Islet precursor cell (in vitro differentiated cells): ENCODE measurements at places on chromosomes 3 and 15.

DNA sequence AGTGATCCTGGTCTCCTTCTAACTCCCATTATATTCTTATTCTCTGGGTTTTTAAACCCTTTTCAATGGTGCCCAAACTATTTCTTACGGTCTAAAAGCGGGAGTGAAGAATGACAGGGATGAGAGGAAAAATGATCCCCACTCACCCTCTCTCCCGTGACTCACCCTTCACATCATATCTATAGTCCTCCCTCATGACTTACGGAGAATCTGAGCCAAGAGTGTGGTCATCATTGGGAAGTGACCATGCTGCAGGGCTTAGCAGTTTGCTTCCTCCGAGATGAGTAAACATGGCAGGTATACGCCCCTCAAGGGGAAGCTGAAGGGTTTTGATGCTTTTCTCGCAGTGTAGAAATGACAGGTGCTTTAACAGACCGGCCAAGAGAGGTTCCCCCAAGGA is 274.0 kb downstream of the RYR3 start:
- no peak for DNase-seq

DNA sequence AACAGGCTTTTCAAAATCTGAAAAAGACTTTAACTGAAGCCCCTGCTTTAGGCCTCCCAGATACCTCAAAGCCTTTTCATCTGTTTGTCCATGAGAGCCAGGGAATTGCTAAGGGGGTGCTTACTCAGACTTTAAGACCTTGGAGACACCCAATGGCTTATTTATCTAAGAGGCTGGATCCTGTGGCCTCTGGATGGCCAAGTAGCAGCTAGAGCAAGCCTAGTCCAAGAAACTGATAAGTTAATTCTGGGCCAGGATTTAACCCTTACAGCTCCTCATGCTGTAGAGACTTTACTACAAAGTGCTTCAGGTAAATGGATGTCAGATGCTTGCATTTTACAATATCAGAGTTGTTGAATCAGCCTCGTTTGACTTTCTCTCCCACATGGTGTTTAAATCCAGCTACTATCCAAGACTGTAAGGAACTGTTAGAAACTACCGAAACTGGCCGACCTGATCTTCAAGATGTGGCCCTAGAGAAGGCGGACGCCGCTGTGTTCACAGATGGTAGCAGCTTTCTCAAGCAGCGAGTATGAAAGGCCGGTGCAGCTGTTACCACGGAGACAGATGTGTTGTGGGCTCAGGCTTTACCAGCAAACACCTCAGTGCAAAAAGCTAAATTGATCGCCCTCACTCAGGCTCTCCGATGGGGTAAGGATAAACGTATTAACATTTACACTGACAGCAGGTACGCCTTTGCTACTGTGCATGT is 3.3 kb downstream of the DET1 start:
- peak; percentile 62 for DNase-seq

GRCh38 chr3:56918111-56918568 is 116.4 kb upstream of the ARHGEF3 start:
- no peak for DNase-seq

GRCh38 chr3:56209982-56210751 is 258.1 kb downstream of the ERC2 start:
- no peak for DNase-seq

DNA sequence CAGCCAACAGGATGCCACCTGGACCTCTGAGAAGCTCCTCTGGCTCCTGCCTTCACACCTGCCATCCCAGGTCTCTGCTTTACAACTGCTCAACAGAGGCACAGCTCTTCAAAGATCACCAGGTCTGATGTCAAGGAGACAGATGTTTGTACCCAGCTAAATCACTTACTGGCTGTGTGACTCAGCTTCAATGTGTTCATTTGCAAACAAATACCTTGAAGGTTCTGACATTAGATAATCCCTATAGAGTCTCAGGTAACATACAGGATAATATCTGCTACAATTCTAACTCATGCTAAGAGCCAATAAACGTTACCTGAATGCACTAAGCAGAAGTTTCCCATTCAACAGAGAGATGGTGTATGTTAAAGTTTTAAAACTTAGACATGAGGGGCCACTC is 163.4 kb upstream of the IGF1R start:
- no peak for DNase-seq

GRCh38 chr15:47283246-47283645 is 434.1 kb upstream of the SEMA6D start:
- no peak for DNase-seq

DNA sequence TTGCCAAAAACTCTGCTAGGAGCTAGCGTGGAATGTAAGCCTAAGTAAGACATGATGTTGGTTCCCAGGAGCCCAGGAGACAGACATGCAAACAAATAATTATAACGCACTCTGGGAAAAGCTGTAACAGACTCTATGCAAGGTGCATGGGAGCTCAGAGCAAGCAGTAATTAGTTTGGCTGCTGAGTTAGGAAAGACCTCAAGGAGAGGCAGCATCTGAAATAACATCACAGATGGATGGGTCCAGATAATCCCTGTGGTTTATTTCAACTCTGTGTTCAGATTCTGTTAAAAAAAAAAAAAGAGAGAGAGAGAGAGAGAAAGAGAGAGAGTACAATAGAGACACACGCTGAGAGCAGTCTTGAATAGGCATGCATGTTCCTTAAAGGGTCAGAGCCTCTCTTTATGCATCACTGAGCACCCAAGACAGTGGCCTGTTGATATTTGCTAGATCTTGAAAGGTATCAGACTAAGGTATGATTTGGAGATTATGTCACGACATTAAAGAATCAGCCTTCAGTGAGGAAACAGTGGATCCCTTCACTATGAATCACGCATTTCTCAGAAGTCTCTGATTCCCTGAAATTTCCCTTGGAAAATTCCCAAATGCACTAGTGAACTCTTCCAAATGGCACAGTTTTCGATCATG is 124.4 kb upstream of the LIPC start:
- DNase-seq, result no peak

DNA sequence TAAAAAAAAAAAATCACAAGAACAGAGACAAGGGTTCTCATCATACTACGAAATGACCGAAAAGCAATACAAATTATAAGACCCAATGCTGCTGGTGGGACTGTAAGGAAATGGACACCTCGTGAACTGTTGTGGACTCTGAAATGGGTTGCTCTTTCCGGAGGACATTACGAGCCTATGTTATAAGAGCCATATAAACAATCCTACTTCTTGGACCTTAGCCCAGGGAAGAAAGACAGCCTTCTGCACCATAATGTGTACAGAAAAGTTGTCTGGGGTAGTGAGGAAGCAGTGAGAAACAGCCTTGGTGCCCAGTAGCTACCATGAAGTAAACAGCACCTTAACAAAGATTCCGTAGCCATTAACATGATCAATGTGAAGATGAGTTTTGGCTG is 2.7 kb downstream of the SLC22A14 start:
- no peak for DNase-seq

GRCh38 chr3:186815435-186815834 is 9.2 kb upstream of the RFC4 start:
- DNase-seq, result peak; percentile 61

GRCh38 chr3:179881791-179882190 is 154.9 kb downstream of the PEX5L start:
- no peak for DNase-seq

DNA sequence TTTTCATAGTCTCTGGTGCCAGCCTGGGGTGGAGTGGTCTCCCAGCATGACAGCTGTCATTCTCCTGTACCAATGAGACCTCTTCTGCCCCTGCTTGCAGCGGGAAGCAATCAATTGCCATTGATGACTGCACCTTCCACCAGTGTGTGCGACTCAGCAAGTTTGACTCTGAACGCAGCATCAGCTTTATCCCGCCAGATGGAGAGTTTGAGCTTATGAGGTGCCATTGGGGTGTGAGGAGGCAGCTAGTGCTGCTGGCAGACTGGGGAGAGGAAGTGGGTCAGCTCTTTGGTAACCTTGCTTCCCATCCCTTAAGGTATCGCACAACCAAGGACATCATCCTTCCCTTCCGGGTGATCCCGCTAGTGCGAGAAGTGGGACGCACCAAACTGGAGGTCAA is 4.4 kb upstream of the ABCF3 start:
- DNase-seq, result no peak

DNA sequence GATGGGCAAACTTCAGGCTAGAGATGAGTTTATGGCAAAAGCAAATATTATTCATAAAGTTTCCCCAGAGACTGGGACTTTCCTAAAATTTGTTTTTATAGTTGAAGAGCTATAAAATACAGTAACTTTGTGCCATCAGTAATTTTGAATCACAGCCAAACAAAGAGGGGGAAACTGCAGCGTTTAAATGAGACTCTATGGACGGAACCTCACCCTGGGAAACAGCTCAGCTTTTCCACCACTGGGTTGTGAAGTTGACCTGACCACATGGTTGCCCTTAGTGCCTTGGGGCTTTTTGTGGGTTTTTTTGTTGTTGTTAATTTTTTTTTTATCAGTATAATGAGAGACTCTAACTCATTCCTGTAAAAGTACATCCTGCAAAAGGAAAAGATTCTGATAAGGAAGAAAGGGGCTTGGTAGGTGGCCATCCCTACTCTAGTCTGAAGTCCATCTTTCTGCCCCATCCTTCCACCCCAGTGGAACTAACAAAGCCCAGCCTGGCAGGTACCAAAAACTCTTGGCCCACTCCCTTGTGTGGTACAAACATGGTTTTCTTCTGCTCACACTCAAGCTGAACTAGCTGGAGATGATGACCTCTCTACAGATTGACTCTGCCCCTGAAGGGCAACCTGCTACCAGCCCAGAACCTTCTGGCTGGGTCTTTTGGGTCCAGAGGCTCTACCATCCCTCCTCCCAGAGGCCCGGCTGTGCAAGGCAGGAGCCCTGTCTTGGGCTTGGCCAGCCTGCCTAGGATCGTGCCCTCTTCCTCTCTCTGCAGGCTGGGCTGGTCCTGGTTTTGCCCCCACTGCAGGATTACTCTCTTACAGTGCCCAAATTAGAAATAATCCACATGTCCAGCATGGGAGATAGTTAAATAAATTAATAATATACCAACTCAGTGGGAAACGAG is 41.2 kb downstream of the RLBP1 start:
- no peak for DNase-seq

DNA sequence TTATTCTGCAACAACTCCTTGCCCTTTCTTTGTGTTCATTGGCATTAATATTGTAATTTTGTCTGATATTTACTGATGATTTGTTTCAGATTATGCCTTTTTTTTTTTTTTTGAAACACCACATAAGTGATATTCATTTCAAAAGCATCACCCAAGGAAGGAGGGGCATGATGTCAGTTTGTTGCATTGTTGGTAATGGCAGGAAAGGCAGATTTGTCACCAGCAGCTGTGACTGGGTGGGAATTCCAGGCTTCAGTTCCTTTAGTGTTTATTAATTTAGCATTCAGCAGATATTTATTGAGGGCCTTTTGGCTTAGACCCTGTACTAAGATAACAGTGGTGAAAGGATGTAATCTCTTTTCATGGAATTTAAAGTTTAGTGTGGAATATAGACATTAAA is 19.5 kb downstream of the SENP2 start:
- DNase-seq, result no peak

DNA sequence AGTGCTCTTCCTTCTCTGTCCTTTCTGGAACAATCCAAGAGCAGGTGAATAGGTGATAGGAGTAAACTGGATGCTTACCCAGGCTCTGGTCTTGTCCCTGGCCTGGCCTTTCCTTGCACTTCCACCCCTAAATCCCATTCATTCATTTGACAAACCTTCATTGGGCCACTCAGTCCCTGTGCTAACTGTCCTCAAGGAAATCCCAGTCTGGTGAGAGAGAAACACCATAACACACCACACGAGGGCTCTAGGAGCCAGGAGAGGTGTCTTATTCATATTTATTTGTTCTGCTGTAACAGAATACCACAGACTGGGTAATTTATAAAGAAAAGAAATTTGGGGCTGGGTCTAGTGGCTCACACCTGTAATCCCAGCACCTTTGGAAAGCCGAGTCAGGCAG is 22.8 kb downstream of the EFCC1 start:
- DNase-seq, result no peak

GRCh38 chr3:69932501-69932900 is 67.0 kb upstream of the SAMMSON start:
- no peak for DNase-seq

- no peak for DNase-seq
Observed at GRCh38 chr3:59483191-59483590, 433.4 kb upstream of the CFAP20DC start.

- DNase-seq, result peak; percentile 55
Observed at GRCh38 chr3:134361162-134361835, 12.9 kb downstream of the AMOTL2 start.

- DNase-seq, result no peak
Observed at GRCh38 chr3:33897306-33897705, 98.9 kb downstream of the PDCD6IP start.

DNA sequence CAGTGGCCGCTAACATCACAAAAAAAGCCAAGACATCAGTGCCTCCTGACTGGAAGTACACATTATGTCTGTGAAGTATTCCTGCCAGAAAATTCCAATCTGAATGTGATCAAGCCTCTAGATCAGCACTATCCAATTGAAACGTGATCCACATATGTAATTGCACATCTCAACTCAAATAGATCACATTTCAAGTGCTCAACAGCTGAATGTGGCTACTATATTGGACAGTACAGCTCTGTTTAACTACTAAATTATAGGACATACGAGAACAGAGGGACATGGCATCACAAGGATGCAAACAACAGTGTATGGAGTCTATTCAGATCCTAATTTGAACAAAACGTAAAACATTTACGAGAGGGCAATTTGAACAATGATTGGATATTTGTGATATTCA is 542 bp upstream of the UBAP1L start:
- DNase-seq, result no peak

DNA sequence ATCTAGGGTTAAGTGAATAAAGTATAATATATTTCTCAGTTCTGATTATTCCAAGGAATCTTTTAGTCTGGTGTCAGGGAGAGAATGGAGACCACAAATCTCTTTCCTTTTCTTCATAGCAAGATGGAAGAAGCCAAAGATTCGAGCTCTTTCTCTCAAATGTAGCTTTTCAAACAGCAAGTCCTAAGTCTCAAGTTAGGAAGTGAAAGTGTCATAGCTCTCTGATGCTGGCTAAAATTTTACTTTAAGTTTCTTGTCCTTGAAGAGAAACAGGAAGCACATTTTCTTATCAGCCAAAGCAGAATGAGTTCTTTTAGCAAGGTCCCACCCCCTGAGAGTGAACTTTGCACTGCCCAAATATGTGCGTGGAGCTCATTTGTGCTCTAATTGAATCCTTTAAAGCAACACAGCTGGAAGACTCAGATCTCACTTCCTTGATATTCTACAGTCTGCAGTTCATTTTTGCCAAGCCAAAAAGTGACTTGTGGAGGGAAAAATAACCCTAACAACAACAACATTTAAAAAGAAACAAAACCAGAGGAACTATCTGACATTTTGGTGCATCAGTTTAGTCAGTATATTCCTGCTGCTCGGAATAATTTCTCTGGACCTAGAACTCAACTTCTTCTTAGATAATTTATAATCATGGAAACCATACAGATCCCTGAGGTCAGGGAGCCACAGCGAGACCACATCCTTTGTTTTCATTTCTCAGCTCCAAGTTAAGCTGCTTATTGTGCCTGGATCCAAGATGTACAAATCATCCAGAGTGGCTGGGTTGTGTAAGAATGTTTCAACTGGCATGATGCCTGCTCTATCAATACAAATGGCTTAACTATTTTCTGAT is 238.7 kb upstream of the P2RY1 start:
- DNase-seq, result no peak
